ENCODE measurements at places on chromosomes 6 and 20. TPM values are rescaled to one million over a fixed set of nuclear protein-coding genes. Genes with fewer than 3 reads are reported as not detected.

CST2 gene
- polyA plus RNA-seq, result 0.07 TPM

PSORS1C2 gene
- polyA plus RNA-seq, result 0.04 TPM

SSTR4 gene
- not detected for polyA plus RNA-seq

DNA sequence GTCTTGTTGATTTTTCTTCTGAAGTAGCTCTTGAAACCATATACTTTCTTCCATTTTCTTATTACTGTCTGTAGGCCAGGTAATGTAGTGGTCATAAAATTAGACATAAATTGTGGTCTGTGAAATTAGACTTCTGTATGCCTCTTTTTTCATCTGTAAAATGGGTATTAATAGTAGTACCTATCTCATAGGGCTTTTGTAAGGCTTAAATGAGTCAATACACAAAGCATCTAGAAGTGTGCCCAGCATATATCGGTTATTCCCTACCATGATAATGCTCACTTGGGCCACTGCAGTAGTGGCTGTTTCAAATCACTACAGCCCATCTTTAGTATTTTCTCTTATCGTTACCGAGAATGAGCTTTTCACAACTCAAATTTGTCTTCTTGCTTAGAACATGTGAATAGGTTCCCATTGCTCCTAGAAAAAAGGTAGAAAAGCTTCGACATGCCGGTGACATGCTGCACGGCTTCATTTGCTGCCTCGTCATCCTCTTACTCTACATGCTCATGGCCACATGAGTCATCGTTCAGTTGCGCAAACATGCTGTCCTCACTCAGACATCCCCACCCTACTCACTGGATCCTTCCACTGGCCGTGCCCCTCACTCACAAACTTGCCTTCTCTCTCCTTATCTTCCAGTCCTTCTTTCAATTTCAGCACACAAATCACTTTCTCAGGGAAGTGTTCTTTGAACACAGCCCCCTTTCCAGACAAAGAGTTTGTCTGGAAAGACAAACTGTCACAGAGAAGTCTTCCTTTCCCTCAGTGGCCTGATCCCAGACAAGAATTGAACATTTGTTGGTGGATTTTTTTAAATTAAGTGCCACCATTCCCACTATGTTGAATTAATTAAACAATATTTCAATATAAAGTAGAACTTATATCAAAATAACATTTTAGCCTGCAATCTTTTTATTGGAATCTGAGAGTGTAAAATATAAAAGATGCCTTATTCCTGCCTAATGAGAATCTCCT is 32.2 kb upstream of the ERVFRD-1 start:
- peak; percentile 74 for DNase-seq

DNA sequence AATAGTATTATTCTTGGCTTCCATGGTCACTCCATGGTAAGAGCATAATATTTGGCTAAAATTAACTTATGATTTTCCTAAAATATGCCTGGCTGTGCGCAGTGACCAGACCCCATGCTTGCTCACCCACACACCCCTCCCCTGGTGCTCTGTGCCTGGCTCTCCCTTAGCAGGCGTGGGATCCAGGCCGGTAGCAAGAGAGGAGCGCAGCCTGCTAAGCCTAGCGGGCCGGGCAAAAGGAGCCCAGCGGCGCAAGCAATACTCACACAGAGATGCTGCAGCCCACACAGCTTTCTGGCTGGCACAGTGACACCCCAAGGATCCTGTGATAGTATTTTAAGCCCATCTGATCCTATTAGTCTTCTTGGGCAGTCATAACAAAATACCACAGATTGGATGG is 79.8 kb upstream of the EYS start:
- DNase-seq, result no peak

DNA sequence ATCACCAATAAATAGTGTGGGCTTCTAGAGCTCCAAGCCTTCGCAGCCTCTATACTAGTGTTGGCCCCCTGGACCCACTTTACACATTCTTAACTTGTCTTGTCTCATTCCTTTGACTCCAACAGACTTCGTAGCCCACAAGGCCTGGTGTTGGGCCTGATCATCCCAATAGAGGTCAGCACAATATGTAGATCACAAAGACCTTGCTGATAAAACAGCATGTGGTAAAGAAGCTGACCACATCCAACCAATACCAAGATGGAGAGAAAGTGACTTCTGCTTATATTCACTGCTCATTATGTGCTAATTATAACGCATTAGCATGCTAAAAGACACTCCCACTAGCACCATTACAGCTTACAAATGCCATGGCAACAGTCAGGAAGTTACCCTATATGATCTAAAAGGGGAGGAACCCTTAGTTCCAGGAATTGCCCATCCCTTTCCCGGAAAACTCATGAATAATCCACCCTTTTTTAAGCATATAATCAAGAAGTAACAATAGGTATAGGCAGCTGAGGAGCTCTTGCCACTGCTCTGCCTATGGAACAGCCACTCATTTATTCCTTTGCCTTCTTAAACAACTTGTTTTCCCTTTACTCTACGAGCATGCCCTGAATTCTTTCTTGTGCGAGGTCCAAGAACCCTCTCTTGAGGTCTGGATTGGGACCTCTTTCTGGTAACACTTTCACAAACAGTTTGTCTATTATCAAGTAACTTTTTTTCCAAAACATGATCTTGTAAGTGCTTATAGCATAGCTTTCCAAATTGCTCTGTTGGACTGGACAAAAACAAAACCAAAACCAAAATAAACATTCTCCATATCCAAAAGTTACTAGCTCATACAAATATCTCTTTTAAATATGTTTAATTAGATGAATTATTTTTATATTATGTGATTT is 54.6 kb upstream of the ECHDC1 start:
- DNase-seq, result no peak

- DNase-seq, result no peak
Measured at GRCh38 chr20:48069596-48069995, 284.3 kb upstream of the SULF2 start.

GRCh38 chr6:66993272-66993671 is 1286.2 kb upstream of the EYS start:
- DNase-seq, result no peak

DNA sequence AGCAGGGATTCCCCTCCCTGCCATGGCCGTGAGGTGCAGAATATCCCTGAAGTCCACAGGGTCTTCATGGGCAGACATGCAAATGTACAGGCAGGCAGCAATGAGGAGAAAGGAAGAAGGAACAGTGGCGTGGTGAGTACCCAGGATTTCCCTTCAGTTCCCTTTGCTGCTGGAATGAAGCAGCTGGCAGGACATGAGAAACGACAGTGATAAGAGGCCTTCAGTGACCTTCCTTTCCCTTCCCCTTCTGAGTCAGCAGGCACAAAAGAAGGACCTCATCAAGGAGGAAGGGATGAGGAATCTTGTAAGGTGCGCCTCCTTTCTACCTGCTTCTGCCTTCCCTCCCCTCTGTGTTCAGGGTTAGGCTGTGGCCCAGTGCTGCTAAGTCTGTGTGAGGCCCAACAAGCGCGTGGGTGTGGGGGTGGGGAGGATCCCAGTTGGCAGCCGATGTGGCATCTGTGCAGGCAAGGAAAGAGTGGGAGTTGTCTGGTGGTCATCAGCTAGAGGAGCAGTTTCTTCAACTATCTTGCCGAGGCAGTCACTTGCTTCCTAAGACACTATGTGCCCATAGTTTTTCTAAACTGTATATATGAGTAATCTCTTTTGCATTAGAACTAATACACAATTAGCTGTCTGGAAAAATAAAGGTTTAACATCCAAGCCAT is 29.5 kb upstream of the FBXO9 start:
- DNase-seq, result no peak

- DNase-seq, result no peak
Measured at GRCh38 chr20:57529810-57530209, 4.9 kb upstream of the CTCFL start.

- DNase-seq, result no peak
Measured at GRCh38 chr6:41284726-41285125, 1.8 kb downstream of the TREM1 start.

DNA sequence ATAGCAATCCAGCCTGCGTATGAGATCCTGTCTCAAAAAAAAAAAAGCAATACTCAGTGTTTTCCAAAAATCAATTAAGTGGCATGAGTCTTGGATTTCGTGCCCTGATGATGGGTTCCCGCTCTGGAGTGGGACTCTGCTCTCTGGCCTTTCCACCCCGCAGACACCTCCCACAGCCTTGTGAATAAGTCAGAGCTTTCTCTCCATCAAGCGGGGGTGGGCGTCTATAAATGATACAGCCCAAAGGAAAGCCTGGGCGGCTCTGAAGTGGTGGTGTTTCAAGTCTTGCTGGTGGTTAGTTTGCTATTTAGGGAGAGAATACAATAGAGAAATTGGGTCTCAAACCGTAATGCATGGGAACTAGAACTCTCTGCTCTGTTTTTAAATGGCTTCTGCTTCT is 52.5 kb upstream of the TAGAP start:
- no peak for DNase-seq
